ENCODE measurements at places on chromosomes 7 and 10. TPM values are rescaled to one million over a fixed set of nuclear protein-coding genes. Genes with fewer than 3 reads are reported as not detected.

PRF1 gene
- 1.8 TPM for total RNA-seq

UCMA gene
- total RNA-seq = not detected

COL26A1 gene
- total RNA-seq = 1.0 TPM

SEC61G gene
- 106 TPM for total RNA-seq

HPSE2 gene
- not detected for total RNA-seq

SNX10 gene
- total RNA-seq = 2.9 TPM

HYAL4 gene
- total RNA-seq = not detected

PLXNA4 gene
- total RNA-seq = 0.28 TPM

ASAH2B gene
- 1.8 TPM for total RNA-seq

GRCh38 chr10:12603766-12604470 is 254.6 kb downstream of the CAMK1D start:
- H3K27ac ChIP-seq = no peak overlapping the region
- no peak overlapping the region for H3K4me3 ChIP-seq
- no peaks in the 10 kb centered on the region for H3K36me3 ChIP-seq

GRCh38 chr10:97830064-97830463 is 19.6 kb upstream of the GOLGA7B start:
- no peaks in the 10 kb centered on the region for H3K36me3 ChIP-seq
- no peaks in the 10 kb centered on the region for H3K4me1 ChIP-seq
- H3K27me3 ChIP-seq = no peaks in the 10 kb centered on the region
- no peak overlapping the region for H3K27ac ChIP-seq

- H3K4me1 ChIP-seq = no peaks in the 10 kb centered on the region
- DNase-seq = no peak
- no peak overlapping the region for H3K4me3 ChIP-seq
- no peak overlapping the region for H3K27ac ChIP-seq
These were observed 31.0 kb upstream of the MXI1 start for GRCh38 chr10:110176141-110177030.

GRCh38 chr7:71482284-71482683 is 350.3 kb downstream of the GALNT17 start:
- no peak overlapping the region for H3K27ac ChIP-seq
- no peak for DNase-seq
- no peaks in the 10 kb centered on the region for H3K27me3 ChIP-seq
- H3K36me3 ChIP-seq = no peaks in the 10 kb centered on the region
- no peak overlapping the region for H3K4me3 ChIP-seq
- H3K4me1 ChIP-seq = no peaks in the 10 kb centered on the region

DNA sequence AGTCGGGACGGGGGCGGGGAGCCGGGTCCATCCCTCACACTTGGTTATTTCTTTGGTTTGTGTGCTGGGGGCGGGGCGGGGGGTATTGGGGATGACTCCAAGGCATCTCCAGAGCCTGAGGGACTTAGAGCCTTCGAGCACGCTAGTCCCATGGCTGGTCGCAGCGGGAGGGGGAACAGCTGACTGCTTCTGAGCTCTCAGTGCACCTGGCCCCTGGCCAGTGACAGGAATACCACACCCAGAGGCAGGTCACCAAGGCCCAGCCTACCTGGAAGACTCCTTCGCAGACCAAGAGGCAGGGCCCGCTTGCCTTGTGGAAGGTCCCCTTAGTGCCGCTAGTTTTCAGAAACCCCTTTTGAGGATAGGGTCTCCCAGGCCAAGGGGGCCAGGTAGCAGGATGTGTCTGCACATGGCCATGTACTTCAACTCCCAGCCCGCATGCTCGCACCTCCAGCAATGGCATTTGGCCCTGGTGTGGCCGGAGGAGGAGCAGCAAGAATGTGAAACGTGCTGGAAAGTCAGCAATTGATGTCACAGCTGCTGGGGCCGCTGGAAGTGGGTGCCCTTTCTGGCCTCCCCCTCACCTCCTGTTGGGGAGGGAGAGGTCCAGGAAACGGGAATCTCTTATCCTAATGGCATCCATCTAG is 40.3 kb downstream of the AGAP3 start:
- H3K27ac ChIP-seq = no peak overlapping the region
- peak; percentile 79 for DNase-seq
- no peaks in the 10 kb centered on the region for H3K27me3 ChIP-seq
- no peaks in the 10 kb centered on the region for H3K4me1 ChIP-seq

- no peak for DNase-seq
- H3K27me3 ChIP-seq = no peaks in the 10 kb centered on the region
These were observed 59.4 kb upstream of the ZNF438 start for GRCh38 chr10:31090894-31091607.

GRCh38 chr7:5357951-5358350 is 65.7 kb downstream of the TNRC18 start:
- H3K36me3 ChIP-seq = peaks cover 31% of the 10 kb centered on the region
- no peak overlapping the region for H3K4me3 ChIP-seq
- DNase-seq = no peak
- no peak overlapping the region for H3K27ac ChIP-seq
- H3K27me3 ChIP-seq = no peaks in the 10 kb centered on the region

DNA sequence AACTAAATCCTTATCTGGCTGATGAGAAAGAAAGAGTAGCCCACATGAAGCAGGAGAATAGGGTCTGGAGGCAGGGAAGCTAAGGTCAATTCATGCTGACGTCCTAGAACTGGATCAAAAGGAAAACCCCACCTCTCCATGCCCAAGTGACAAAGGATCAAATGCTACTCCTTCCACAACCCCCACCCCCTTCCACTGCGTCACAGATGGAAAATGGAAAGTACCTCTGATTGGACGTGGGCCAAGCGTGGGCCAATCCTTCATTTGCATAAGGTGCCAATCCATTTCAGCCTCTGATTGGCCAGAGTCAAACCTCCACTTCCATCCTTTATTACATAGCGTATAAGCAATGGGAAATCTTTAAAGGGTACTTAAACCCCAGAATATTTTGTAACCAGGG is 431.3 kb upstream of the ETV1 start:
- no peaks in the 10 kb centered on the region for H3K4me1 ChIP-seq
- DNase-seq = no peak
- H3K27me3 ChIP-seq = no peaks in the 10 kb centered on the region
- H3K4me3 ChIP-seq = no peak overlapping the region
- H3K27ac ChIP-seq = no peak overlapping the region

GRCh38 chr7:105653441-105654005 is 72.2 kb upstream of the EFCAB10 start:
- no peak overlapping the region for H3K4me3 ChIP-seq
- no peaks in the 10 kb centered on the region for H3K27me3 ChIP-seq
- no peak overlapping the region for H3K27ac ChIP-seq
- DNase-seq = peak; percentile 29

DNA sequence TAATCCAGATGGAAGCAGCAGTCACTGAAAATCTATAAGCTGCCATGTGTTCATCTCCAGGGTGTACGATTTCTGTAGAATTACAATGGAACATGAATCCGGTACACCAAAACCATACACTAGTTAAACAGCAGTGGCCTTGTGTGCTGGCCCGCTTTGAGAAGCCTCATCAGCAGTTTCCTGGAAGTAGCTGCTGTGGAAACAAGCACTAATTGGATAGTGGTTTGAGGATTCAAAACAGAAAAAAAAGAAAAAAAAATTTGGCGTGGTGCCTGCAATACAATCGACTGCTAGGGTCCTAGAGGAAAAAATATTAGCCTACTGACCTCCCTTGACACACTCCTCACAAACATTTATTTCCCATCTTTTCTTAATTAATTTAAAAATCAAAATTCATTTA is 545.9 kb downstream of the SORCS1 start:
- H3K4me3 ChIP-seq = no peak overlapping the region
- H3K4me1 ChIP-seq = no peaks in the 10 kb centered on the region
- DNase-seq = no peak
- H3K27me3 ChIP-seq = no peaks in the 10 kb centered on the region

DNA sequence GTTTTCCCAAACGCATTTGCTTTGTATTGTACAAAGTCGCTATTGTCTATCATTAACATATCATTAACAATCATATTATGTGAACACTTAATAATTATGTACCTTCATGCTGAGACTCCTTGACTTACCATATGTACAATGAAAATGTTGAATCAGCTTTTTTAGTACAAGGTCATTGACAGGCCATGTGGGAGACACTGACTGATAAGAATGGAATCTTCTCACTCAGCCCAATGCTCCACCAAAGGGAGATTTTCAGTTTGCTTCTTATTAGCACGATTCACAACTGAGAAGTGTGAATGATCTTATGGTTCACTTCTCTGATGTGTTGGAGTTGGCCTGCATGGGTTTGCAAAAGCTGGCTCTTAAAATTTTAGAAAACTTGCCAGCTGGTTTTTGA is 253.5 kb upstream of the TEX47 start:
- no peak overlapping the region for H3K4me3 ChIP-seq
- H3K27me3 ChIP-seq = no peaks in the 10 kb centered on the region
- no peak for DNase-seq

GRCh38 chr7:151813445-151813844 is 63.5 kb downstream of the PRKAG2 start:
- H3K4me3 ChIP-seq = no peak overlapping the region
- peaks cover 2% of the 10 kb centered on the region for H3K4me1 ChIP-seq
- H3K27ac ChIP-seq = no peak overlapping the region
- H3K36me3 ChIP-seq = no peaks in the 10 kb centered on the region
- no peak for DNase-seq

DNA sequence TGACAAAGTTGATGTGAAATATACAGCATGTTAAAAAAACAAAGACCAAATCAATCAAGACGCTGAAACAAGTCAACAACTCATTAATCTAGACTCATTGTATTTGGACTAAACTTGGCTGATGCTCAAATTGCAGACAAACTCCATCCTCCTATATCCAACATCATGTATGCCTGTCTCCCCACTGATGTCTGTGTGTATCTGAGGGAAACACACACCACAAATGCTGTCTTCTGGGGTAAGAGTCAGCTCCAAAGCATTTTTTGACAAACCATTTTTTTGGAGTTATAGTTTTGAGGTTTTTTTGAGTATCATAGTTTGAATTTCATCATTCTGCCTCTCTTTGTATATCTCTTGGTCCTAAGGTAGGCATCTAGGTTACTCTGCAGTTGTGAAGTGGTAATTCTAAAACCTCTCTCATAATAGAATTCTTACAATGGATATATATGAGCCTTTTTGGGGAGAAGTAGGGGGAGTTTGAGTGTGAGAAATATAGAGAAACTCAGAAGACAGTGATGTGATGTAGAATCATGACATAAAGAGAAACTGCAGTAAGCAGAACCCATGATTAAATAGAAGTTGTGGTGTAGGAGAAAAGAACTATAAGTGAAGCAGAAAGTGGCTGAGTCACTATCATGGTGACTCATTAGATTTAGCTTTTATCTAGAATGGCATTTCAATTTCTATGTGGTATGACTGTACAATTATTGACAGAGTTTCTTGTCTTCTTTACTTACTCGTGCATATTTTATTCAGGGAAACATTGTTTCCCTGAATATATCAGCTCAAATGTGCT is 1531.1 kb upstream of the LRRTM3 start:
- H3K27ac ChIP-seq = no peak overlapping the region
- H3K4me3 ChIP-seq = no peak overlapping the region
- no peaks in the 10 kb centered on the region for H3K4me1 ChIP-seq
- H3K36me3 ChIP-seq = no peaks in the 10 kb centered on the region
- DNase-seq = no peak

DNA sequence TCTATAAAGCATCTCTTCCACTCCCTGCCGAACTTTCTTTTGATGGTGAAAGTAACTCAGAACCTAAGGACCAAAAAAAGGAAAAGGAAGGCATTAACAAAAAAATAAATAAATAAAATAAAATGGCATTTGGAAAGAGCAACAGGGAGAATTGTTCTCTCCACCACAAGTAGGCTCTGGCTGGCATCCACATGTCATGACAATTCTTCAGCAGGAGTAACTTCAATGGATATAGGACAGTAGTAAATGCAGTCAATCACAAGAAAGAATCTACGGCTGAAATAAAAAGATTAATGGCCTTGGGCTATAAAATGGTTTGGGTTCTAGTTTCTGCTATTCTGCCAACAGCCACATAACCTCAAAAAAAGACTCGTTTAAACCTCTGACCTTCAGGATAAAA is 23.9 kb downstream of the NCAPG2 start:
- H3K27me3 ChIP-seq = no peaks in the 10 kb centered on the region
- H3K36me3 ChIP-seq = no peaks in the 10 kb centered on the region
- no peak overlapping the region for H3K27ac ChIP-seq
- no peak for DNase-seq
- no peak overlapping the region for H3K4me3 ChIP-seq
- no peaks in the 10 kb centered on the region for H3K4me1 ChIP-seq

- no peak overlapping the region for H3K27ac ChIP-seq
- no peaks in the 10 kb centered on the region for H3K4me1 ChIP-seq
- H3K27me3 ChIP-seq = no peaks in the 10 kb centered on the region
- H3K36me3 ChIP-seq = no peaks in the 10 kb centered on the region
- no peak for DNase-seq
These were observed 96.6 kb upstream of the GPR26 start for GRCh38 chr10:123569436-123570035.

DNA sequence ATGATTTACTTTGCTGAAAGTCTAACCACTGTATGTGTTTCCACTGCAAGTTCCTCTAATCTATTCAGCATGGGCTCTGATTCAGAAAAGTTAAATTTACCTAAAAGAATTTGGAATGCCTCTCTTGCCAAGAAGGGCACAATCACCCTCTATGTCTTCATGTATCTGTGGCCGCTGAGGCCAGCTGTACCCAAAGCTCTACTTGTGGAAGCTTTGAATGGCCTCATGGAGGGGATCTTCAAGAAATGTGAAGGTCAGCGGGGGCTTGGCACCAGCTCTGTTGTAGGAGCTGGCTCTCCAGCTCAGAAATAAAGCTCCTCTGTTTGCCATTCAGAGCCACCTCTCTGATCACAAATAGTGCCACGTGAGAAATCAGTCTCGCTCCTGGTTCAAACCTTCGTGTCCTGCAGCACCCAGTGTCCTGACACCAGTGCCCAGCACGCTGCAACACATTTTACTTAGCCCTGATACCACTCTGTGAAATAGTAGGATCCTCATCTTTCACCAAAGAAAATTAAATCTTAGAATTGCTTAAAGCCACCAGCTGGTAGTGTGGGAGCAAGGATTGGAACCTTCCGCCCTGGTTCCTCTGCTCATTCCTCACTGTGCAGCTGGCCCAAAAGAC is 61.1 kb downstream of the PKD1L1 start:
- no peak overlapping the region for H3K4me3 ChIP-seq
- no peak overlapping the region for H3K27ac ChIP-seq
- H3K36me3 ChIP-seq = no peaks in the 10 kb centered on the region
- H3K27me3 ChIP-seq = no peaks in the 10 kb centered on the region
- H3K4me1 ChIP-seq = no peaks in the 10 kb centered on the region
- no peak for DNase-seq

GRCh38 chr10:17418249-17418648 is 36.1 kb downstream of the ST8SIA6 start:
- no peak overlapping the region for H3K27ac ChIP-seq
- H3K27me3 ChIP-seq = no peaks in the 10 kb centered on the region
- no peak overlapping the region for H3K4me3 ChIP-seq
- no peak for DNase-seq

GRCh38 chr10:15710455-15710854 is 9.3 kb downstream of the ITGA8 start:
- H3K27me3 ChIP-seq = no peaks in the 10 kb centered on the region
- no peak overlapping the region for H3K27ac ChIP-seq
- no peaks in the 10 kb centered on the region for H3K36me3 ChIP-seq

- H3K4me3 ChIP-seq = no peak overlapping the region
- H3K36me3 ChIP-seq = no peaks in the 10 kb centered on the region
- no peak for DNase-seq
- H3K27ac ChIP-seq = no peak overlapping the region
- H3K27me3 ChIP-seq = no peaks in the 10 kb centered on the region
These were observed 25.3 kb downstream of the CCDC6 start for GRCh38 chr10:59880971-59881510.

- no peaks in the 10 kb centered on the region for H3K36me3 ChIP-seq
- H3K27me3 ChIP-seq = no peaks in the 10 kb centered on the region
These were observed 1.7 kb downstream of the ADAM8 start for GRCh38 chr10:133274751-133275683.
